Stimulated activated CD4-positive, alpha-beta T cell treated with anti-CD3 and anti-CD28 coated beads, TNF-alpha, amount 100 ng/mL, for 1 hour (primary cell): ENCODE measurements at places on chromosomes 1 and 21.

DNA sequence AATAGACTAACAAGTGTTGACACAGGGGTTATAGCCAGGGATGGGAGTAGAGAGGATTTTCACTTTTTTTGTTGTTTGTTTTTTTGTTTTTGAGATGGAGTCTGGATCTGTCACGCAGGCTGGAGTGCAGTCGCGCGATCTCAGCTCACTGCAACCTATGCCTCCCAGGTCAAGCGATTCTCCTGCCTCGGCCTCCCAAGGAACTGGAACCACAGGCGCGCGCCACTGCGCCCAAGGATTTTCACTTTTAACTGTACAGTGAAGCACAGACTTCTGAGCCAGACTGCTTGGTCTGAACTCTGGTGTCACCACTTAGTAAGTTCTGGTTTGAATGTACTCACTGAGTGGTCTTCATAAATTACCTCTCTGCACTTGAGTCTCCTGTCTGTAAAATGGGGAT, 40.2 kb upstream of the WASF2 start:
- DNase-seq: no peak

DNA sequence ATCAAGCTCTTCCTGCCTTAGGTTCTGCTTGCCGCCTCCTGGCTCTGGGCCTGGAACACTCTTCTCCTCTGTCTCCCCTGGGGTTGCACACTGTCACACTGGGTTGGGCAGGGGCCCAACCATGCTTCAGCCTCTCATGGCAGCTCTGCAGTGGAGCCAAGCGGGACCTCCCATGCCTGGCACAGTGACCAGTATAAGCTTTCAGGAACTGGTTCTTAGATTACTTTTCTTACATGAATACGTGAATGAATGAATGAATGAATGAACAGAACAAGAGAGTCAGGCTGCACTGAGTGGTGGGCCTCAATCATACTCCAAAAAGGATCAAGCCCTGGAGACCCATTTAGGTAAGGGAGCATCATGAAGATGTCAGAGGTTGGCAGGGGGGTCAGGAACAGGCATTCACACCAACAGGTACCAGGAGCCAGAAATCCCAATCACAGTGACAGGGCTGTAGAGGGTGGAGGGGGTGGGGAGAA, 30.8 kb upstream of the TMEM125 start:
- no peak for DNase-seq

- no peak for DNase-seq
Observed at GRCh38 chr1:23793861-23794731, 3.2 kb downstream of the LYPLA2 start.

DNA sequence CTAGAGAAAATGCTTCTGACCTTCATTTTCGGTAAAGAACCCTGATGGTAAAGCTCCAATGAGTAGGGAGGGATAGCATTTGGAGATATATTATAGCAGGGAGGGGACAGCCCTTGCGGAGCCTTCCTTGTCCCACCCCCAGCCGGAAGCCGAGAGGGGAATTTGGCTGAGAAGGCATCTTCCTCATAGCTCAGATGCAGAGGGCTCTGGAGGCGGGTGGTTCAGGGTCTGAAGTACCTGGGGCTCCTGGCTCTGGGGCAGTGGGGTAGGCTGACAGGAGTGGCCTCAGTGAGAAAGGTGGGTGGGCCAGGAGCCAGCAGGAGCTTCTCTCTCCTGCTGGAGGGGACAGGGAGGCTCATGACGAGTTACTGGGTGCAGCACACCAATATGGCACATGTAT, 88.0 kb upstream of the IFFO2 start:
- no peak for DNase-seq

DNA sequence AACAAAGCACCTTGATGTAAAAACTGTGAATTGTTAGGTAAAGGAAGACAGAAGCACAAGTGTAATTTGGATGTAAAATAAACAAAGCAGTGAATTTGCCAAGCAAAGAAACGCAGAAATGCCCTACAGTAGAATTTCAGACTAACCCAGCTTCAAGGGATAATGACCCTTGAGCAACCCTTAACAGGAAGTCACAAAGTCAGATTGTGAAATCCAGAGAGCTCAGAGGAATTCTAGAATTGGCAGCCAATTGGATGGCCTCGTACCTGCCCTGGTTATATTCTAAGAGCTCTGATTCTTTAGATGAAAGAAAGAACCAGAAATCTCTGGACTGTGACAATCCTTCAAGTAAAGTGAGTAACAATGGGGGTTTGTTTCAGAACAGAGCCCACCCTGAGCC, 152.7 kb upstream of the CHRM3 start:
- DNase-seq: no peak

GRCh38 chr21:37939251-37939650, 23.0 kb upstream of the KCNJ6 start:
- DNase-seq: no peak

GRCh38 chr1:35962952-35963351, 32.0 kb downstream of the AGO3 start:
- DNase-seq: no peak

DNA sequence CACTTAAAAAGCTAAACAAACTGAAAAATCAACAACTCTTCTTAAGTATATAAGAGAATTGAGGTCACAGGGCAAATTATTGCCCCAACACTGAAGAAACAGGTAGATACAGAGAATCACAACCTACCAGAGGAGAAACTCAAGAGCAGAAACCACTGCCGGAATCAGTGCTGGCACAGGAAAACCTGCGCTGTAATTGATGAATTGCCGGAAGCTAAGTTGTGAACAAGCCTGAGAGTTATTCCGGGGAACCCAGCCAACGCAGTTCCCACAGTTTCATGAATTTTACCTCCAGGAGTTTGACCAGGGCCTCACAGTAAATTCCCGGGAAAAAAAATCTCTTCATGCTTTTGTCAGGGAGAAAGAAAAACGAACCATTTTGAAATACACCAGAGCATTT, 657.1 kb upstream of the BRINP3 start:
- DNase-seq: no peak

- DNase-seq: no peak
Observed at GRCh38 chr1:20432341-20432740, 53.7 kb downstream of the CAMK2N1 start.

DNA sequence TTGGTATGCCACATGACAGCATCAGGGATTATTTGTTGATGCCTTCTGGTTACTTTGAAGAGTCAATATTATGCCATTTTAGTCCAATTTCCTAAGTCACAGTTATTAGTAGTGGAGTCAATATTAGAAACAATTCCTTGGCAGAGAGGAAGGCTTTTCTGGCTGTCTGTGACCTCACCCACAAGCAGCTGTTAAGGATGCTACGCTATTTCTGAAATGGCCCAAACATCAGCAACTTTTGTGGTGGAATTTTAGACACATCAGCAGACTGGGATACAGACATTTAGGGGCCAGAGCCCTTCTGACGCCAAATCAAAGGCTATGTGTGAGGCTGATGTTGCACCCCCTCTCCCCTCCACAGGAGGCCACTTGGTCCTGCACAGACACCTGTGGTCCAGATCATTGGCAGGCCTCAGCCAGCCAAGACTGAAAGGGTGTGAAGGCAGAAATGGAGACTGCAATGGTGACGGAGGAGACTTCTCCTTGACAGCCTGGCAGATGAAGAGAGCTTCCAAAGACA, 9.2 kb upstream of the RXRG start:
- DNase-seq: no peak

GRCh38 chr1:174815474-174815908, 184.3 kb upstream of the CACYBP start:
- no peak for DNase-seq

DNA sequence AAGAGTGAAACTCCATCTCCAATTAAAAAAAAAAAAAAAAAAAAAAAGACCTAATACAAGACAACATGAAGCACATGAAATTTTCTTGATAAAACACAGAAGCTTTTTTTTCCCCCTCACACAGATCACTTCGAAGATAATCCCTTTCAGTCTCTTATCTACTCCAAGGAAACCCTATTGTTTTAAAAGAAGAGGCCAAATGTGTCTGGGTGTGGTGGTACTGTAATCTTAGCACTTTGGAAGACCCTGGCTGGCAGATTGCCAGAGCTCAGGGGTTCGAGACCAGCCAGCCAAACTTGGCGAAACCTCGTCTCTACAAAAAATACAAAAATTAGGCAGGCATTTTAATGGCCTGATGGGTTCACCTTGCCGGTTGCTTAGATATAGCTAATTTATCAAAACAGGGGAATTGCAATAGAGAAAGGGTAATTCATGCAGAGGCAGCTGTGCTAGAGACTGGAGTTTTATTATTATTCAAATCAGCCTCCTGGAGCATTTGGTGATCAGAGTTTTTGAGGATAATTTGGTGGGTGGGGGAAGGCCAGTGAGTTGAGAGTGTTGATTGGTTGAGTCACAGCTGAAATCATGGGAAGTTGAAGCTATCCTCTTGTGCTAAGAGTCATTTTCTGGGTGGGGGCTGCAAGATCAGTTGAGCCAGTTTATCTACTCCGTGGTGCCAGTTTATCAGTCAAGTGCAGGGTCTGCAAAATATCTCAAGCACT, 62.5 kb downstream of the SLC16A1 start:
- DNase-seq: no peak

DNA sequence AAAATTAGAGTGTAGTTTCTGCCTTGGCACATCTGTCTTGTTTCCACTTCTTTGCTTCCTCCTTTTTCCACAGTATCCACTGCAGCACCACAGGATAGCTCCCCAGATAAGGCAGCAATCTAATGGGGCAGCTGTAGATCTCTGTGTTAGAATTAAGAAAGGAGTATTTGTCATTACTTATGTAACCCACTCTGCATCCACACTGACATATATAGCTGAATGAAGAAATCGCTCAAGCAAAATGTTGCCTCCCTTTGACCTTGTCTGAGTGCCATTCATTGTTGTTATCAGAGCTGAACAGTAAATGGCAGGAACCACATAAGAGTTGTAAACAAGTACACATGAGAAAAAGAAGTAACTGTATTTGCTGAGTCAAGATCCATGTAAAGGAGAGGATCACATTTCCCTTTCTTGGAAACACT, 45.9 kb upstream of the DPH5 start:
- no peak for DNase-seq

GRCh38 chr1:207750631-207751305, 1.1 kb upstream of the CD46 start:
- DNase-seq: no peak
